ENCODE measurements at places on chromosomes 2 and 18.

DNA sequence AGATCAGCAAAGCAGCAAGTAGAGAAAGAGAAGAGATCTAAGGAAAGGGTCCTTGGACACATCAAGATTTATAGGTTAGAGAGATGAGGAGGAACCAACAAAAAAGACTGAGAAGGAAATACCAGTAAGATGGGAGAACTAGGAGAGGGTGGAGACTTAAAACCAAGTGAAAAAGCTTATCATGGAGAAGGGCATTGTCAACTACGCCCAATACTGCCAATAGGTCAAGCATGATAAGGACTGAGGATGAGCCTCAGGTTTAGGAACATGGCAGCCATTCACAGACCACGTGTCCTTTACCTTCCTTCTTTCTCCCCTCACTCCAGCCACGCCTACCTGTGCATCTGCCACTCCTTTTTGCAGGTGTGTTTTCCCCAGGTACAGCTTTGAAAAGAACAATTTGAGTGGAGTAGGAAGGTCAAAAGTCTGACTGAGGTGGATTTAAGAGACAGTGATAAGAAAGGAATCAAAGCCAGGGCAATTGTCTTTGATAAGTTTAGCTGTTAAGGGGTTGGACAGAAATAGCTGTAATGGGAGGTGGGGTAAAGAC, 238.7 kb downstream of the STK39 start:
- no peak for DNase-seq

- no peak for DNase-seq
These were observed 29.8 kb upstream of the LCLAT1 start for GRCh38 chr2:30417253-30417652.

GRCh38 chr2:61426267-61426897, 44.5 kb downstream of the USP34 start:
- DNase-seq: no peak

GRCh38 chr2:118492335-118492734, 355.1 kb downstream of the EN1 start:
- DNase-seq: no peak

- DNase-seq: peak; percentile 47
These were observed at the start of gene SH2D6 for GRCh38 chr2:85418132-85419008. SH2D6 (plus strand) TSS chr2:85418714; CDS start chr2:85429466, 10,752 bp downstream.

DNA sequence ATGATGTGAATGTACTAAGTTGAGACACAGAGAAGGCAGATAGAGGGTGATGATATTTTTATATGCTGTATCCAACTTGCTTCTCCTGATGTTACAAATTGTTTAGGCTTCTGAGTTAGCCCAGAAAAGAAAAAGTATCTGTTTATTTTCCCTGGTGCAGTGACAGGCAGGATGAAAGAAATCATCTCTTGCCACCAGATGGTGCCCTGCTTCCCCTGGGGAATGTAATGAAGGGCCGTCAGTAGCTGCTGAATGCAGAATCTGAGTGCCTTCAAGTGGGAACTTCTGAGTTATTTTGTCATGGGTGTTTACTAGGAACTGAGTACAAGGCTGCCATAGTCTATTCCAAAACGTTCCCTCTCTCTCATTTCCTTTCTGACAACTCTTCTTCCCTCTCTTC, 525.6 kb downstream of the MBD2 start:
- peak; percentile 34 for DNase-seq

DNA sequence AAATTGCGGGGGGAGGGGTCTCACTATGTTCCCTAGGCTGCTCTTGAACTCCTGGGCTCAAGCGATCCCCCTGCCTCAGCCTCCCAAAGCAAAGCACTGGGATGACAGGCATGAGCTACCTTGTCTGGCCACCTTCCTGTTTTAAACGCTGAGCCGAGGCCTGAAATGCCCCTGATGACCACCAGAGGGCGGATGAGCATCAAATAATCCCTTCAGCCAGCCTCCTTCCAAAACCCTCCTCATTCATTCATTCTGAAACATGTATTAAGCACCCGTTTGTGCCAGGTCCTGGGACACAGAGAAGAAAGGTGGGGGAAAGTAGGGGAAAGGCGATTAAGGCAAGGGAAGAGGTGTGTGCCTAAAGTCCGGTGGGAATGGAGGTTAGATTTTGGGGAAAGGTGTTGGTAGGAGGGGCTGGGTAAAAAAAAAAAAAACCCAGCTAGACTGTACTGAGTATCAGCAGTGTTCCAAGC, 30.7 kb upstream of the PTMA start:
- peak; percentile 75 for DNase-seq

DNA sequence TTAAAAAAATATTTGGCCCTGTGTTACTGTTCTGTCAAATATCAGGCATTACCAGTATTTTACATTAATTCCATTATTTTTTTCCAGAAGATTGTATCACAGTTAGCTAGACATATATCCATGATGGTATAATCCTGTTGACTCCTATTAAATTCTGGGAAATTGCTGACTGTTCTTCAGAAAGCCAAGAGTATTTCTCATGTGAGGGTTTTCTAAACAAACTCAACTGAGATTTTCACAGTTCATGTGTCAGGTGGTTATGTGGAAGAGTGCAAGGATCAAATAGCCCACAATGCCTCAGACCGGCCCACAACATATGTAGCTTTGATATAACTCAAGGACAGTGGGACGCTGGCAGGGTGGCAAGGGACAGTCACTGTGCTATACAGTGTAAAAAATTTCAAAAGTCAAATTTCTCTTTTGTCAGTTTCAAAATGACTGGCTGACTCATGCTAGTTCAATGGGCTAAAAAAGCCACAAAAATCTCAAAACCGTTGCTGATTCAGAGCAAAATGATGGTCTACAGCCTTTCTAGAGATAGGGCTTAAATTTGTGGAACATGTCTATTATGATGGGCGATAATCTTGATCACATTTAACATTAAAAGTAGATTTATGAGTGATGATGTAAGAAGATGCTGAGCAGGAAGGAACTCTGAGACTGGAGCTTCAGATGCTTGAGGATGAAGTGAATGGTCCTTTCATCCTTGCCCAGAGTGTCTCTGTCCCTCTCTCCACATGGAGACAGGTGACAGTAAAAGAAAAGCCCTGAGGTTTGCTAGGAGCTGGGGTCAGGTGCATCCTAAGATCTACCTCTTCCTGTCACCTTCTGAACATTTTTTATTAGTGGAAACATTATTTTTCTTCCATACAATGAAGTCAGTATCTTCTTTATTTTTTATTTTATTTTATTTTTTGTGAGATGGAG, 175.8 kb upstream of the PIEZO2 start:
- DNase-seq: no peak

GRCh38 chr2:113104054-113104611, 23.3 kb upstream of the IL1RN start:
- no peak for DNase-seq

- peak; percentile 74 for DNase-seq
These were observed 27.1 kb upstream of the ZC3H15 start for GRCh38 chr2:186459009-186459408.

GRCh38 chr2:85959185-85959584, 70.4 kb upstream of the ST3GAL5 start:
- no peak for DNase-seq

GRCh38 chr18:14577971-14578370, 34.6 kb upstream of the POTEC start:
- no peak for DNase-seq
